ENCODE measurements at places on chromosomes 7 and 10. TPM values are rescaled to one million over a fixed set of nuclear protein-coding genes. Genes with fewer than 3 reads are reported as not detected.

- H3K4me1 ChIP-seq: no peaks in the 10 kb centered on the region
- DNase-seq: peak; percentile 75
- no peak overlapping the region for H3K4me3 ChIP-seq
- no peaks in the 10 kb centered on the region for H3K36me3 ChIP-seq
Observed at GRCh38 chr7:23261843-23262452, 15.4 kb downstream of the GPNMB start.

DNA sequence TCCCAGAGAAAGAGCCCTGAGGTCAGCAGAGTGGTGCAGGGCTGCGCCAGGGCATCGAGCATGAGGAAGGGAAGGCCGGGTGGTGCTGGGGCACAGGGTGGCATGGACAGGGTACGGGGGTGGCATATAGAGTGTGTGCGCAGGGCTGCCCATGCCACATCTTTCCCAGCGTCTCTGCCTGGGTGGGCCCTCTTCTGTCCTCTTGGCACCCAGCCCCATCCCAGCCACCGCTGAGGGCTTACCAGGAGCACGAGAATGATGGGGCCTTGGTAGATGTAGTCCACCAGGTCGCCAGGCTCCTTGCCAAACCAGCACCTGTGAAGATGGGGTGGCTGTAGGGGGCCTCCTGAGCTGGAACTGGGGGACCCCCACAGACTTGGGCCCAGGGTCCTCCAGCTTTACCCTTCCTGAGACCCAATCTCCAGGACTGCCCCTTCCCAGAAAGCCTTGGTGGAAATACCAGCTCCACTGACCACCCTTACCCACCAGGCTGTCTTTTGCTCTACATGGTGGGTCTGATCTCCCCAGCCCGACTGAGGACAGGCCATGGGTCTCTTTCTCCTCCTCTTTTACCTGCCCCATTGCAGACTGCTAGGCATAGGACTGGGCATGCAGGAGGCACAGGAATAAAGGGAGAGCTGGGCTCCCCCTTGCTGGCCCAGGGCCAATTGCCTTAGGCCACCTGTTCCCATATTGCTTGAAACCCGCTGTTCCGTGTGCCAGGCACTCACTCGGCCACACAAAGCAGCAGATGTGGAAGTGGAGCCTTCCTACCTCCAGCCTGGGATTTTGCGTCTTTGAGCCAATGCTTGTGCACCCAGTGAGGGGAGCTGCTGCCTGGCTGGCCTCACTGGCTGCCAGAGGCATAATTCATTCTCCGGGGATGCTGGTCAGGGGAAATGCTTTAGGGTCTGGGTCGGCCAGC, 21.7 kb downstream of the CRHR2 start:
- H3K4me3 ChIP-seq: no peak overlapping the region
- H3K27me3 ChIP-seq: no peaks in the 10 kb centered on the region
- H3K36me3 ChIP-seq: no peaks in the 10 kb centered on the region
- DNase-seq: no peak
- no peak overlapping the region for H3K27ac ChIP-seq

GRCh38 chr7:118169146-118169545, 14.8 kb upstream of the LSM8 start:
- no peaks in the 10 kb centered on the region for H3K36me3 ChIP-seq
- H3K4me1 ChIP-seq: no peaks in the 10 kb centered on the region
- H3K27me3 ChIP-seq: peaks cover 34% of the 10 kb centered on the region
- H3K4me3 ChIP-seq: no peak overlapping the region
- no peak for DNase-seq
- H3K27ac ChIP-seq: no peak overlapping the region

GRCh38 chr10:51879238-51879637, 179.8 kb upstream of the CSTF2T start:
- peaks cover 18% of the 10 kb centered on the region for H3K4me1 ChIP-seq
- H3K27ac ChIP-seq: no peak overlapping the region
- no peak overlapping the region for H3K4me3 ChIP-seq
- H3K27me3 ChIP-seq: no peaks in the 10 kb centered on the region

DNA sequence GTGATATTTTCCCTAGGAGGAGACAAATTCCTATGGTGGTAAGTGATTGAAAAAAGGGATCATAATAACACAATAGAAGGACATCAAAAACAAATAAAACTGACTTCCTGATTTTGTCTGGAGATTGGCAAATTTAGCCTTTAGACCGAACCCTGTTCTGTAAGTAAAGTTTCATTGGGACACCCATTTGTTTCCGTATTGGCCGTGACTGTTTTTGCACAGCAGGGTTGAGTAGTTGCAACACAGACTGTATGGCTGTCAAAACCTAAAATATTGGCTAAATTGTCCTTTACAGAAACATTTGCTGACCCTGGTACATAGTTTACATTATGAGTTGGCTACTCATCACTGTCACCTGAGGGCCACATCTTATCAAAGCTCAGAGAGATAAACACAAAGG, 168.6 kb downstream of the PRKCQ start:
- H3K4me1 ChIP-seq: peaks cover 33% of the 10 kb centered on the region
- H3K4me3 ChIP-seq: no peak overlapping the region
- no peaks in the 10 kb centered on the region for H3K36me3 ChIP-seq
- H3K27ac ChIP-seq: no peak overlapping the region
- DNase-seq: no peak

GRCh38 chr10:102997998-102998397, 79.9 kb downstream of the CNNM2 start:
- H3K27ac ChIP-seq: no peak overlapping the region
- no peak overlapping the region for H3K4me3 ChIP-seq
- no peaks in the 10 kb centered on the region for H3K27me3 ChIP-seq
- no peak for DNase-seq
- peaks cover 10% of the 10 kb centered on the region for H3K4me1 ChIP-seq

DNA sequence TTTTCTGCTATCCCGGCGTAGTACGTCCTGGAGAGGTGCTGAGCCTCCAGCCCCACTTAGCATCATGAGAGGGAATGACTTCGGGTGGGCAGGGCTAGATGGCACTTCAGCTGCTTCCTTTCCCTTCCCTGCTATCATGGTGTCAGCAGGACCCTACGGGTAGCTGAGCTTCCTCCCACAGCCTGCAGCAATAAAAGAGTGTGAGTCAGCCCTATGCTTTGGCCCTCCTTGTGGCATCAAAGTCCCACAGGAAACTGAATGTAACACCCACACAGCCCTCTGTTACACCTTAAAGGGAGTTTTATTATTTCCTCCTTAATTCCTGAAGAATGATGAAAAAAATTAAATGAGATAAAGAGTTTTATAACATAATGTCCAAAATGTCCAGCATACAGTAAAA, 458.1 kb downstream of the RPS24 start:
- H3K27ac ChIP-seq: no peak overlapping the region
- no peak for DNase-seq
- H3K36me3 ChIP-seq: peaks cover 5% of the 10 kb centered on the region
- no peak overlapping the region for H3K4me3 ChIP-seq
- H3K27me3 ChIP-seq: peaks cover 13% of the 10 kb centered on the region

DNA sequence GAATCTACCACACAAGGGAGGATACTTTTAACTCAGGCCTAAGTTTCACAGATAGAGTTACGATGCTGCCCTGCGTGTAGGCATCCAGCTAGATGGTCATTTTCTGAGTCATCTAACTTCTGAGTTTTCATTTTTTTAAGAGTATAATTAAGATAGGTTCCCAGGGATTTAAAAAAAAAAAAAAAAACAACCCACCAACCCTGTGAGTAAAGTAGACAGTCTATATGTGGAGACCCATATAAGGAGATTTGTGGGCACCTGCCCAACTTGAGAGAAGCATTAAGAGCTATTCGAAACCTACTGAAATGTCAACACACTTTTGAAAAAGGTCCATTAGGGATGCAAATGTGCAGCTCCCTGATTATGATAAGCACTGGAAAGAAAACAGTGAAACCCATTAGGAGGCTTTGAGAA, 257.3 kb downstream of the TRIL start:
- no peak overlapping the region for H3K4me3 ChIP-seq
- no peak for DNase-seq
- H3K4me1 ChIP-seq: no peaks in the 10 kb centered on the region
- H3K27ac ChIP-seq: no peak overlapping the region
- no peaks in the 10 kb centered on the region for H3K36me3 ChIP-seq

- no peak for DNase-seq
- H3K27ac ChIP-seq: no peak overlapping the region
Observed at GRCh38 chr7:142098004-142098403, 13.5 kb upstream of the MGAM2 start.

- no peak for DNase-seq
- H3K36me3 ChIP-seq: peaks cover 19% of the 10 kb centered on the region
- no peak overlapping the region for H3K27ac ChIP-seq
- H3K4me1 ChIP-seq: no peaks in the 10 kb centered on the region
Observed at GRCh38 chr7:92335574-92335973, 89.8 kb downstream of the ANKIB1 start.

GRCh38 chr7:133975130-133975529, 152.0 kb upstream of the LRGUK start:
- H3K27me3 ChIP-seq: no peaks in the 10 kb centered on the region
- peaks cover 12% of the 10 kb centered on the region for H3K36me3 ChIP-seq
- no peak for DNase-seq
- no peak overlapping the region for H3K4me3 ChIP-seq
- H3K27ac ChIP-seq: no peak overlapping the region

GRCh38 chr10:45580371-45581215, 92.0 kb downstream of the ZFAND4 start:
- peaks cover 10% of the 10 kb centered on the region for H3K36me3 ChIP-seq
- peaks cover 42% of the 10 kb centered on the region for H3K4me1 ChIP-seq
- H3K27ac ChIP-seq: peak overlapping the region; percentile 97
- peak overlapping the region; percentile 83 for H3K4me3 ChIP-seq
- H3K27me3 ChIP-seq: no peaks in the 10 kb centered on the region
- DNase-seq: peak; percentile 64

GRCh38 chr7:66847879-66848790, 72.9 kb upstream of the TMEM248 start:
- H3K36me3 ChIP-seq: peaks cover 4% of the 10 kb centered on the region
- H3K27ac ChIP-seq: no peak overlapping the region
- DNase-seq: no peak
- no peak overlapping the region for H3K4me3 ChIP-seq

- no peak overlapping the region for H3K4me3 ChIP-seq
- no peak for DNase-seq
- H3K36me3 ChIP-seq: no peaks in the 10 kb centered on the region
- H3K4me1 ChIP-seq: no peaks in the 10 kb centered on the region
Observed at GRCh38 chr10:78567680-78568455, 500.9 kb upstream of the ZMIZ1 start.

DNA sequence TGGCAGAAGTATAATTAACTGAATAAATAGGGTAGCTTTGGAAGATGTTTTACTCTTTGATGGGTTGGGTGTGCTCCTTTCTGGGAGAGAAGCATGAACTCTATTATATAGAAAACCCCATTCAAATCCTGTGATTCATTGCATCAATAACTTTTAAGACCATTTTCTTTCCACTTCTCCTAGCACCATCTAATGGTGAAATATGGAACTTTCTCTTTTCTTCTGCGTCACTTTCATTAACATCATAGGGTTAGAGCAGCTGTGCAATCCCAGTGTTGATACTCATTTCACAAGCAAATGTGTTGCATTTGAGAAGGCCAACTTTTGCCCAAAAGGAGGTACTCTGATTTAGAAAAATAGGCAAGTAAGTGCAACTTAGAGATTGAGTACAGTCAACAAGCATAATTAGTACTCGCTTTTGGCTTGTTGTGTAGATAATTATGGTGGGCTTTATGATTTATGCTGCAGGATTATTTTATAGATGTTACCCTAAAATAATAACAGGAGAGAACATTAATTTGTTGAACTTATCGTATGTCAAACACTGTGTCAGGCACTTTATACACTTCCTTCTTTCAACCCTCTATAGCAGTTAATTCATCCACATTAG, 92.9 kb downstream of the CPED1 start:
- no peak overlapping the region for H3K27ac ChIP-seq
- H3K4me3 ChIP-seq: no peak overlapping the region
- no peaks in the 10 kb centered on the region for H3K4me1 ChIP-seq
- H3K27me3 ChIP-seq: peaks cover 6% of the 10 kb centered on the region
- H3K36me3 ChIP-seq: no peaks in the 10 kb centered on the region

DNA sequence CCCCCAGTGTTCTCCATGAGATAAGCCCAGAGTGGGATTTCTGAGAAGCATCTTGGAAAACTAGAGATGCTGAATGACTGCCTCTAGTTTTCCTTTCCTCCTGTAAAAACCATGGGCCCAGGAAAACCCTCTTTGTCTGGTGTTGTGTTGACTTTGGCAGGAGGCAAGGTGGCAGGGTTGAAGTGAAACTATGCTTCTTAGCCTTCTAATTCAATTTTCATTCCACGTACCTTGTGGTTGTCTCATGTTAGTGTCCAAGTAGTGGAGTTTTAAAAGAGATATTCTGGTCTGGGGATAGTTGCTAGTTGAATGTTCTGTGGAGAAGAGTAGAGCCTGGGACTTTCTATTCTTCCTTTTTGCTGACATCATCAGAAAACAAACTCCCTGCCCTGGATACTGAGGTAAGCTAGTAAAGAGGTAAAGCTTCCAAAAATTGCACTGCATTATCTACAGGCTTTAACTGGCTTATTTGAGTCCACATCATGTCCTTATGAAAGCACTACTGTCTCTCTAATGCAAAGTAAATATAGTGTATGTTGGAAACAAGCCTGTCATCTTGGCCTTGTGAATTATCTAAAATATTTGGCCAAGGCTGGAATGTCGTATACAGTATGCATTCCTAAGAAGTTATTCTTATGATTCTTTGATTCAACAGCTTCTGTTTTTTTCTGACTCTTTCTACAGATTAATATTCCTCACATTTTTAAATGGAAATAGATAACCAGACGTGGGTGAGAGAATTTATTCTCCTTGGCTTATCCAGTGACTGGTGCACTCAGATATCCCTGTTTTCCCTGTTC, at the start of gene OR2F2:
OR2F2 (plus strand) TSS at position 708 of the 800 bp plus-strand sequence; CDS start at position 708, 0 bp downstream.
- H3K36me3 ChIP-seq: peaks cover 2% of the 10 kb centered on the region
- no peak within 1 kb of the TSS for H3K27ac ChIP-seq
- no peak for DNase-seq

COL13A1 gene
- total RNA-seq: not detected

BMPER gene
- not detected for total RNA-seq

NPFFR1 gene
- total RNA-seq: not detected

ASB10 gene
- not detected for total RNA-seq

SPDYE16 gene
- total RNA-seq: not detected

MSMB gene
- total RNA-seq: not detected

LOXL4 gene
- total RNA-seq: not detected

NAT16 gene
- not detected for total RNA-seq

FEZF1 gene
- total RNA-seq: not detected

Measured in activated naive CD4-positive, alpha-beta T cell treated with anti-CD3 and anti-CD28 coated beads for 36 hours (primary cell).